RCC 7860 (cell line): ENCODE measurements at places on chromosomes 5 and 9.

DNA sequence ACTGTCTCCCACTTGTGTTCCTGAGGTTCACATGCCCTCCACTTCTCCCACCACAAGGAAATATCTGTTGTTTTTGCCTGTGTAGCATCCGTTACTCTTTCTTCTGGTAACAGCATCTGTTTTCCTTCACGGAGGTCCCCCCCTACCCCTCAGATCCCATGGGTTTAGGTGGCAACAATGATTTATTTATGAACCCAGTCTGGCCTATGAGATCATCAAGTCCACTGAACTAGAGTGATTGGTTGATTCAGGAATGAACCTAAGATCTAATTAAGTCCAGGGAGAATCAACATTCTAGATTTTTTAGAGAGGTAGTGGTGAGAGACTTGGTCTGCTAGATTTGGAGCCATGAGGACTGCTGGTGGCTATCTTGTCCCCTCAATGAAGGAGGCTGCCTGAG is 166.8 kb downstream of the NR3C1 start:
- no peak for DNase-seq

- no peak for DNase-seq
Measured at GRCh38 chr9:87062746-87063145, 115.4 kb upstream of the GAS1 start.

- DNase-seq, result no peak
Measured at GRCh38 chr5:144356489-144356888, 185.8 kb downstream of the KCTD16 start.

DNA sequence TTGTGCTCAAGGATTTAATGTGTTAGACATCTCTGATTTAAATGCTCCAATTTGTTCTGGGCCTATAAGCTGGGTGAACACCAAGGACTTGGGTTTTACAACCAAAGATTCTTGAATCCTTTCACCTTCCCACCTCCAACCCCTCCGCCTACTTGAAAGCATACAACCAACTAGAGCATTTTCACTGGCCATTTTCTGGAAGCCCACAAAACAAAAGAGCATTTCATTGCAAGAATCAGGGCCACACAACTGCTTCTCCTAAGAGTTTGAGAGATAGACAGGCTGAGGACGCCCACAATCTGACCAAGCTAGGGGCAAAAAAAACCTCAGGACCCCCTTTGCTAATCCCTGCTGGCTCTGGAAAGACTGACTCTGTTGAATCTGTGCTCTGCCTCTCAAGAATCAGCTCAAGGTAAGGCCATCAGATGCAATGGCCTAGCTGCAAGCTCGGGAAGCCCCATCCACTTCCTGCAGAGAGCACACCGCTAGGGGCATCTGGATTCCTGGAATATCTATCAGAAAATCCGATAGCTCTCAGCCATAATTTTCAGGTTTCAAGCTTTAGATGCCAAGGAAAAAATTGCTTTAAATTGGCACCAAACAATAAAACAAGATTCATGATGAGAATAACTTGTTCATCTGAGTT is 57.7 kb downstream of the RETREG1 start:
- DNase-seq, result no peak

GRCh38 chr5:141001844-141002604 is 35.7 kb downstream of the PCDHAC2 start:
- no peak for DNase-seq

DNA sequence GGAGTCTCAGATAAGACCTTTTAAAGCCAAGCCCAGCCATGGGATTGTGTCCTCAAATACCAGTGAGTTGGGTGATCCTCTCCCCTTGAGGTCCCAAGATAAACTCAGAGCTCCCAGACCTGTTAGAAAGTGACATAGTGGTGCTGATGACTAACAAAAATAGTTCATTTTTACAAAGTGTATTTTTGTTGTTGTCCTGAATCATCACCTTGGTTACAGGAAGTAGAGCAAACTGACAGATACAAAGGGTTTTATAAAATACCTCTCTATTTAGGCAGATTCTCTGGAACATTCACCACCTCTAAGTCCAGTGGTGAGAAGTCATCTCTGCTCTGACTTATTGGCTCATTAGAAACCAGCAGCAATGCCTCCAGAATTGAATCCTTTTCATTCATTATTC is 259.3 kb downstream of the CEMIP2 start:
- peak; percentile 79 for DNase-seq

- peak; percentile 39 for DNase-seq
Measured at GRCh38 chr9:25716220-25716872, 38.1 kb upstream of the TUSC1 start.

DNA sequence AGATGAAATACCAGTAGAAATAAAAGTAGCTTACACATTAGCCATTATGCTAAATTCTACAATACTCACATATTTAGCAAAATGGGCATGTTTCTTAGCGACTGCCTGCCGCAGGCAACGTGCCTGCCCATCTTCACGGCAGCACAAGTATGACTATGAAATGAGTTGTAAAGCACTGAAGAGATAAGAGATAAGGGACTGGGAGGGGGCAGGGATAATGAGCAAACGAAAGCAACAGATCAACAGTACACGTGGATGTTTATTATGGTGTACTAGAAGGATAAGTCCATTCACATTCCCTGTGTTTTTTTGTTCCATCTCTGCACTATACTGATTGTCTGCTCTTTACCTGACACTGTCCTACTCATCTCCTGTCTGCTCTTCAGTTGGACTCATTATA is 44.1 kb upstream of the KCNN2 start:
- no peak for DNase-seq

- no peak for DNase-seq
Measured at GRCh38 chr9:19550009-19550408, 141.2 kb downstream of the ACER2 start.

GRCh38 chr5:141611289-141611688 is 7.5 kb downstream of the DIAPH1 start:
- DNase-seq, result peak; percentile 32

DNA sequence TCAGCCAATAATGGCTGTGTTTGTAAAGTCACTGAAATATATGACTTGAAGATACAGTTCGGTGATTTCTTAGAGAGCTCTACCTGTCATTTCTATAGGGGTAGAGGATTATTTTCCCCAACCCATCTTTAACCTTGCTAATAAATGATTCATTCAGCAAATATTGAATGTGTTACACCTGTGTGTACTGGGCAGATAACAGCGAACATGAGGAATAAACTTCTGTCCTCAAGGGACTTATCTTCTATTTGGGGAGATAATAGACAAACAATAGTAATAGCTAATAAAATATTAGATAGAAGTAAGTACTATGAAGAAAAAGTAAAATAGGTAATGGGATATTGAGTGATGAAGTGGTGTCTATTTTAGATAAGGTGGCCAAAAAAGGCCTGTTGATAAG is 9.3 kb downstream of the TTC23L start:
- no peak for DNase-seq

DNA sequence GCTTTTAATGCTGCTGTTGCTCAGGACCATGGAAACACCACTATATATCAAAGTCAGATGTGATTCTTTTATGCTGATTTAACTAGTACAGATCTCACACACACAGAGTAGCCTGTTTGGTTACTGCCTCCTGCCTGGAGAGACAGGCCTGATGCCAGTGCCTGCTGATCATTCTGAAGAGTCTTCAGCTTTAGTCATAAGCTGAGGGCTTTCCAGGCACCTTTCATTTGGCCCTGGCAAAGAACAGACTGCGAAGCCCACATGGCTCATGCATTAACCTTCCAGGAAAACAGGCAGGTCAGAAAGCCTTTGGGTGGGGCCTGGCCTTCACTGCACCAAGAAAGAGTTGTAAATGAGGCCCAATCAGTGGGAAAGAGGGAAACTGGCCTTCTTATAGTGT is 144.7 kb downstream of the SAXO1 start:
- DNase-seq, result no peak

GRCh38 chr5:82278711-82279370 is 687 bp upstream of the RPS23 start:
- no peak for DNase-seq

- DNase-seq, result no peak
Measured at GRCh38 chr9:133430244-133430643, 8.1 kb downstream of the ADAMTS13 start.

- peak; percentile 74 for DNase-seq
Measured at GRCh38 chr5:17056141-17056631, 120.1 kb upstream of the MYO10 start.

GRCh38 chr5:112312295-112313275 is 106.5 kb downstream of the EPB41L4A start:
- no peak for DNase-seq

DNA sequence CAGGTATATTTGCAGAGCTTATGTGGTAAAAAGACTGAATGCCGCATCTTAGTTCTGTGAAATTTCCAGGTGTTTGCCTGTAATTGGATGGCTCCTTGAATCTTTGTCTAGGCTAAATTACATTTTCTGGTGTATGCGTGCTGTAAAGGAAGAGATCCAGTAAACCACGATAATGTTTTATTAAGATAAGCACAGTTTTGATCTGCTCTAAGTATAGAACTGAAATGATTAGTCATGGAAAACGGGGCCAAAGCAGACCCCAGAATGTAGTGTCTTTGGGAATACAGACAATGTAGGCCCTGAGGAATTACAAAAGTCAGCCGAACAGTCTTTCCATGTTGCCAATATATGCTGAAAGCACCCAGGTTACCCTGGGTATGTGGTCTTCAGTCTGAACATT is 257.3 kb downstream of the FANCC start:
- DNase-seq, result no peak

DNA sequence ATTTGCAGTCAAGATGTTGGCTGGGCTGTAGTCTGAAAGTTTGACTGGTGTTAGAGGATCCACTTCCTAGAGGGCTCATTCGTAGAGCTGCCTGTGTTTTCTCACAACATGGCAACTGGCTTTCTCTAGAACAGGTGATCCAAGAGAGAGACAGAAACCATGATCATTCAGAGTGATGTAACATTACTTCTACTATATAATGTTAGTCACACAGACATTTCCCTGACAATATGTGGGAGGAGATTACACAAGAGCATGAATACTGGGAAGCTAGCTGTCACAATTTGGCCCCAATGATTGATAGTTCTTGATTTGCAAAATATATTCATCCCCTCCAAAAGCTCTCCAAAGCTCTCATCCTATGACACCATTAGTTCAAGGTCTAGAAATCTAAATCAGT is 10.9 kb upstream of the TMEM161B start:
- no peak for DNase-seq

DNA sequence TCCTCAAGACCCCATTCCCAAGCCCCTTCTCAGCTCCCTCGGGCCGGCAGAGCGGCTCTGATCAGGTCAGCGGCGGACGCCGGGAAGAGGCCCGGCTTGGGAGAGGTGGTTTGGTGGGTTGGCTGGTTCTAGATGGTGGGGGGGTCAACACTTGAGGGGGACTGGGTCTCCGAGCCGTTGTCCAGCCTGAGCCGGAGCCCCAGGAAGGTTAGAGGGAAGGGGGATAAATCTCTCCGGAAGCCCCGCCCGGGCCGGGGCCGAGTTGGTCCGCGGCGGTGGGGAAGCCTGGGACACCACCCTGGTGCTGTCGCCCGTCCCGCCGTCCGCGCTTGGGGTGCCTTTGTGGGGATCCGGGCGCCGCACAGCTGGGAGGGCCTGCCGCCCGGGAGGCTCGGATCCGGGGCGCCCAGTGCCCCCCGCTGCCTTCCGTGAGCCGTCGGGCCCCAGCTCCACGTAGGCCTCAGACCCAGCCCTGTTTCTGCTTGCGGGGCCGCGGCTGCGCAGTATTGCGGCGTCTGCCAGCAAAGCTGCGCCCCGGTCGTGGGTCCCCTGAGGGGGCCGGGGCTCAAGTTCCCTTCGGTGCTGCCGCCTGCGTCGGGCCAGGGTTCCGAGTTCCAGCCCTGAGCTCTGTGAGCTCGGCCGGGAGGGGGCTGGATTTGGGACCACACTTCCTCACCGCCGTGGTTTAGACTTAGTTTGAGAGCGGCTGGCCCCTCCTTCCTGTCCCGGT is 542 bp upstream of the TRIM52 start:
- DNase-seq, result peak; percentile 57

DNA sequence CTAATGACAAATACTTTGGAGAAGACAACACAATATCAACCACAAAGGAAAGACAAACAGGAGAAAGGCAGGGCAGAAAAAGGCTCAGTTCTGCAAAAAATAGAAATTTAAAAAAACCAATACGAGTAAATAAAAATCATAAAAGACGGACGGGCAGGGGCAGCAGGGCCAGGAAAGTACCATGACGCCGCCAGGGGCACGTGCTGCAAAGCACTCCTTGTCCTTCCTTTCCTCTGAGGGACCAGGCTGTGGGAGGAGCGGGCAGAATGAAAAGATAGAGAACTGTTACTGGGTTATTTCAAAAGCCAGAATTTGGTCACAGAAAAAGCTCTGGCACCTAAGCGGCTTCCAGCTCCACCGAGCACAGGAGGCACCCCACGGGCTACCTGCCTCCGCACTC is 53.9 kb downstream of the HABP4 start:
- DNase-seq, result no peak

GRCh38 chr9:97632248-97632984 is 752 bp downstream of the TSTD2 start:
- DNase-seq, result no peak

DNA sequence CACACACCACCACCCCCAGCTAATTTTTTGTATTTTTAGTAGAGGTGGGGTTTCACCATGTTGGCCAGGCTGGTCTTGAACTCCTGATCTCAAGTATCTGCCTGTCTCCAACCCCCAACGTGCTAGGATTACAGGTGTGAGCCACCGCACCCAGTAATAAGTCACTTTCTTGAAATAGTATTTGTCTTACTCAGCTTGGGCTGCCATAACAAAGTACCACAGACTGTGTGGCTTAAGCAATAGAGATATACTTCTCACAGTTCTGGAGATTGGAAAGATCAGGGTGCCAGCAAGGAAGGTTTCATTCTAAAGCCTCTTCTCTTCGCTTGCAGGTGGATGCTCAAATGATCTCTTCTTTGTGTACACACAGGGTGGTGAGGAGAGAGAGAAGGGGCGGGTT is 99.8 kb downstream of the ARRDC3 start:
- DNase-seq, result peak; percentile 34

DNA sequence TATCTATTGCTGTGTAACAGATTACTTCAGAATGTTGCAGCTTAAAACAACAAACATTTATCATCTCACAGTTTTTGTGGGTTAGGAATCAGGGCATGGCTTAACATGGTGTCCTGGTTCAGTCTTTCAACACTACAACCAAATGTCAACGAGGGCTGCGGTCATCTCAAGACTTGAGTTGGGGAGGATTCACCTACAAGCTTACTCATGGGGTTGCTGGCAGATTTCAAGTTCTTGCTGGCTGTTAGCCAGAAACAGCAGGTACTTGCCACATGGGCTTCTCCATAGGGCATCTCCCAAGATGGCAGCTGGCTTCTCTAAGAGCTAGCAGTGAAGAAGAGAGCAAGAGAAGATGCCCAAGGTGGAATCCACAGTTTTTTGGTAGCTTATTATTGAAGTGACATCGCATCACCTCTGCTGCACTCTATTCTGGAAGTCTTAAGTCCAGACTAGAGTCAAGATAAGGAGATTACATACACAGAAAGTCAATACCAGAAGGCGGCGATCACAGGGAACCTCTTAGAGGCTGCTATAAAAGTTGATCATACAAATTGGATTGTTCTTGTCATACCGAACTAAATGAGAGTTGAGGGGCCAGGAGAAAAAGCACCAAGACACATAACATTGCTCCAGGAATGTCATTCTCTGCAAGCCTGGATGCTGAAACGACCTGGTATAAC is 42.2 kb downstream of the C9orf153 start:
- DNase-seq, result no peak

GRCh38 chr5:4374866-4375265 is 765.3 kb upstream of the ADAMTS16 start:
- DNase-seq, result no peak
